ENCODE measurements at places on chromosomes 2 and 18.

GRCh38 chr18:59744271-59744721 is 47.1 kb upstream of the CCBE1 start:
- DNase-seq: no peak

GRCh38 chr18:7038330-7038851 is 79.2 kb downstream of the LAMA1 start:
- DNase-seq: no peak

DNA sequence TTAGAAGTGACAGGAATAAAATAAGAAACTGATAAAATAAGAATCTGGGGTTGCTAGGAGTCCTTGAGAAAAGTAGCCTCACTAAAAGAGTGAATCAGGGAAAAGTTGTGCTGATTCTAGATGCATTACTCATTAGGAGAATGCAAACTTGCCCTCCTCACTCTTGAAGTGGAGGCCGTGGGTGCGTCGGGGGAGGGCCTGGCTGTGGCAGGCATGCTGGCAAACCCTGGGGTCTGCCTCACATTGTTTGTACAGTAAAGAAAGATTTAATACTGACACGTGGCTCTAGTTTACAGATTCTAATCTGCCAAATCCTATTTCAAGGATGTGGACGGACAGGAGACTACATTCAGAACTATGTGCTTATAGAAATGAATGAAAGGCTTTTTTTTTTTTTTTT is 41.9 kb downstream of the TANC1 start:
- no peak for DNase-seq

GRCh38 chr18:36309436-36310391 is 12.2 kb downstream of the FHOD3 start:
- no peak for DNase-seq

- DNase-seq: no peak
Observed at GRCh38 chr2:53202063-53202462, 565.5 kb upstream of the CHAC2 start.

- no peak for DNase-seq
Observed at GRCh38 chr2:98448441-98449145, 3.9 kb downstream of the INPP4A start.

GRCh38 chr2:29068513-29068912 is 5.8 kb downstream of the PCARE start:
- DNase-seq: no peak

- DNase-seq: no peak
Observed at GRCh38 chr18:60892441-60892840, 440.8 kb upstream of the CDH20 start.

DNA sequence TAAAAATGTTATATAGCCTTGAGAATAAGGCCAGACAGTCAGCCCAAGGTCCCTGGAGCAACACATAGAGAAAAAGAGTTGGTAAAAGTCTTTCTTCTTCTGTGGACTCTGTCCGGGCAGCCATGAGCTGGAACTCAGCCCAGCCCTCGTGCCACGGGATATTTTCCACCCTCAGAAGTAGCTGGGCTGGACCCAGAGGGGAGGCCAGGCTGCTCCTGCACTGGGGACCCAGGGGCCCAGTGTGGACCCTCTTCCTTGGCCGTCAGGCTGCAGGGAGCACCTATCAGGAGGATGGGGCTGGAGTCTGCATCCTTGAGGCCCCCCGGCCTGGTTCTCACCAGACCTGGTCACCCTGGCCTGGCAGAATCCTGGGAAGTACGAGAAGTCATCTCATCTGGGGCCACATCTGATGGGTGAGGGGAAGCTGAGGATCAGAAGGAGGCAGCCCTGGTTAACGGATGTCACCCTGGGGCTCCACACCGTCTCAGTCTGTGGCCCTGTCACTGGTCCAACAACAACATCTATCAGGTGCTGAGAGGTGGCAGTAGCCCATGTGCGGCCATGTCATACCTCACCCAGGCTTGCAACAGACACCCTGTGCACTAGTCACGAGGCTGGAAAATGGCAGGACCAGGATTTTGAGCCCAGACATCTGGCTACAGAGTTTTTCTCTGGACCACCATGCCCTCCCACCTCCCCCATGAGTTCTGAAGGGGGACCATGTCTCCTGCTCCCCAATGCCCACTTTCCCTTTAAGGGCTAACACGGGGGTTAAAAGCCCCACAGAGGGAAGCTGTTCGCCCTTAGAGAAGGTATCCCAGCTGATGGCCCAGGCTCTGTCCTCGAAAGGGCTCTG is 33.0 kb downstream of the SDC1 start:
- no peak for DNase-seq

GRCh38 chr18:11034884-11035283 is 114.5 kb downstream of the PIEZO2 start:
- DNase-seq: no peak

DNA sequence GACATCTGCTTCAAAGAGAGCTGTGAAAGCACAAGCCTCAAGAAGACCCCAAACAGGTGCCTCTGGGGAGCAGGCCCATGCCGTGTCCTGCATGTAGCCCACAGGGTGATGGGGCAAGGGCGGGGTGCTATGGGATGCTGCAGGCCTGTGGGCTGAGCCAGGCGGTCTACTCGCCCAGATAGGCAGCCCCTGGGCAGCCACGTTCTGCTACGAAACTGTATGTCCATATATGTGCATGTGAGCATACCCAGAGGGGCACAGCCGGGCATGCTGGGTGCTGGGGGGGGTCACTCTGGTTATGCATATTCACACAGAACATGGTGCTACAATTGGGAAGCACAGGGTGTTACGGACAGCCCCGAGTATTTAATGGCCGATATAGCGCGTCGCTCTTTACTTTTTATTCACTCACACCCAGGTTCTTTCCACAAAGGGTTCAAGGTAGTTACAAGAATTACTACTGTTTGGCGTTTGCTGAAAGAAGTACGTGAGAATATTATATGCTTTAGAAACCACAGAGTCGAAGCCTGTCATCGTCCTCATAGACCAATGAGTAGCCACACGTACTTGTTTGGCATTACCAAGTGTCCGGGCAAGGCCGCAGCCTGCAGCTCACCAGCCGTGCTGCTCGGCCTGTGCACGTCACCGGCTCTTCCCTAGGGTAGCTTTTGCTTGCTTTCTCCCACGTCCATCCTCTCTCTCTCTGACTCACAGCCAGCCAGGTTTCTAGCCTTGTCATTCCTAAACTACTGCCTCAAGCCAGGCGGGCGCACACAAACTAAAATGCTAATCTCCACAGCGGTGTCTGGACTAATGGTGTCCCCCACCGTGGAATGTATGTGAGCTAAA is 14.4 kb downstream of the MTERF4 start:
- DNase-seq: no peak

GRCh38 chr2:236204953-236205352 is 36.8 kb upstream of the GBX2 start:
- DNase-seq: no peak

DNA sequence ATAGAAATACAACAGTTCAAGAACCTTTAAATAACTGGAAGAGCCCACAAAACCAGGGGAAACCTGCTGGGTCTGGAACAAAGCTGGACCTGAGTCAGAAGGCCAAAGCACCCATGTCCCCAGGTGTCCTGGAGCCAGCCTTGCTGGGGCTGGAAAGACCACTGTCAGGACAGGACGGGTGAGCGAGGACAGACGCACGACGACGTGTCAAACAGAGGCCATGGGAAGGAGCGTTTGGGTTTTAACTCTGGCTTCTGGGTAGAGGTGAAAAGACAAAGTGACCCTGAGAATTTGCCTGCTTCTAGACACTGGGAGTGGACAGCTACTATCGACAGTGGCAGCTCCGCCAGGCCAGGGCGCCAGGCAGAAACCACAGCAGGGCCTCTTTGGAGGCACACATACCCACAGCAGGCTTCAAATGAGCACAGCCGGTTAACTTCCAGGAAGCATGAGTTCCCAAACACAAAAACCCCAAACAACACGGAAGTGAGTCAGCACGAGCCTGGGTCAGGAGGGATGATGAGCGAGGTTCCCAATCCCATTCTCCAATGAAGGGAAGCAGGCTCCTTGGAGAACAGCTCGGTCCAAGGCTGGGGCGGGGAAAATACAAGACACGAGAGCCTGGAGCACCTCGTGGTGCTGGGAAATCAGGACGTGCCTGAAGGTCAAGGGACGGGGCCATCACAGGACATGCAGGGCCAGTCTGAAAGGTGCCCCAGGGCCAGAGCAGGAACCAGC is 208.0 kb downstream of the TWIST2 start:
- no peak for DNase-seq

GRCh38 chr2:150271952-150272802 is 215.3 kb downstream of the RND3 start:
- no peak for DNase-seq

DNA sequence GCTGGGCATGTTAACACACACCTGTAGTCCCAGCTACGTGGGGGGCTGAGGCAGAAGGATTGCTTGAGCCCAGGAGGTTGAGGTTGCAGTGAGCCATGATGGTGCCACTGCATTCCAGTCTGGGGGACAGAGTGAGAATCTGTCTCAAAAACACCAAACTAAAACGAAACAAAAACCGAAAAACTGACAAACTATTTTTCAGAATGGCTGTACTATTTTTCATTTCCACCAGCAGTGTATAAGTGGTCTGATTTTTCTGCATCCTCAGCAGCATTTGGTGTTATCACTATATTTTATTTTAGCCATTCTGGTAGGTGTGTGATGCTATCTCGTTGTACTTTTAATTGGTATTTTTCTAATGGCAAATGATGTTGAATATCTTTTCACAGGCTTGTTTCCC is 95.2 kb downstream of the PDCL3 start:
- no peak for DNase-seq

GRCh38 chr2:102063941-102064678 is 72.3 kb downstream of the IL1R2 start:
- no peak for DNase-seq

DNA sequence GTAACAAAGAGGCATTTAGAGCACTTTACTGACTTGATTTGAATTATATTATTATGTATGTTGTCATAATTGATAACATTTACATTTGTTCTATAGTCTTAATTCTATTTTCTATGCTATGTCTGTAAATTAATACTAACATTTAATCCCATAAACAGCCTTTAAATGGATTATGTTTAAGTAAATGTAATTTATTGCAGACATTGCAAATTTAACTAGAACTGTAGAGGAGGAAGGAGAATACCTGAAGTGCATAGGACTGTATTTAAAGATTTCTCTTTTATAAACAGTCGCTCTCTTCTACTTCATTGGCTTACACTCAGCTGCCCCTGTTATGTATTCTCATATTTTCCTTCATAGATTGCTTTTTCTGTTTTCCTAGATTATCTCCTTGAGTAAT is 92.4 kb downstream of the SPAG16 start:
- no peak for DNase-seq

- no peak for DNase-seq
Observed at GRCh38 chr18:9206421-9206820, 69.8 kb downstream of the ANKRD12 start.

GRCh38 chr2:224293976-224294375 is 107.9 kb downstream of the FAM124B start:
- DNase-seq: no peak

GRCh38 chr18:43161528-43161927 is 46.0 kb upstream of the RIT2 start:
- no peak for DNase-seq

- no peak for DNase-seq
Observed at GRCh38 chr18:75029481-75029880, 179.5 kb downstream of the PTGR3 start.

DNA sequence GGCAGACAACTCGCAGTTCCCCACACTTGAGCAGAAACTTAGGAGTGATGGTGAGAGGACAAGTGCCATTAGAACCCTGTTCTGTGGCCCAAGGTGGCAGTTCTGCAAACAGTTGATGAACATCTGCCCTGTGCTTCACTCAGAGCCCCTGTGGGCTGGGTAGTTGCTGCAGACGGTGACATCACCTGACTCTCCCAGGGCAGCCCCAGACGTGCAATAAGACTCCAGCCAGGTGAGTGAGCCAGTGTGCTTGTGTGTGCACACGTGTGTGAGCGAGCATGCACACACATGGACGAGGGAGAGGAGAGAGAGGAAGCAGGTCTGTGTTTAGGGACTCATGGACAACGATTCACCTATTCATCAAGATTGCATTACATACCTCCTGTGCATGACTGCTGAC is 136.0 kb upstream of the GLI2 start:
- DNase-seq: no peak

DNA sequence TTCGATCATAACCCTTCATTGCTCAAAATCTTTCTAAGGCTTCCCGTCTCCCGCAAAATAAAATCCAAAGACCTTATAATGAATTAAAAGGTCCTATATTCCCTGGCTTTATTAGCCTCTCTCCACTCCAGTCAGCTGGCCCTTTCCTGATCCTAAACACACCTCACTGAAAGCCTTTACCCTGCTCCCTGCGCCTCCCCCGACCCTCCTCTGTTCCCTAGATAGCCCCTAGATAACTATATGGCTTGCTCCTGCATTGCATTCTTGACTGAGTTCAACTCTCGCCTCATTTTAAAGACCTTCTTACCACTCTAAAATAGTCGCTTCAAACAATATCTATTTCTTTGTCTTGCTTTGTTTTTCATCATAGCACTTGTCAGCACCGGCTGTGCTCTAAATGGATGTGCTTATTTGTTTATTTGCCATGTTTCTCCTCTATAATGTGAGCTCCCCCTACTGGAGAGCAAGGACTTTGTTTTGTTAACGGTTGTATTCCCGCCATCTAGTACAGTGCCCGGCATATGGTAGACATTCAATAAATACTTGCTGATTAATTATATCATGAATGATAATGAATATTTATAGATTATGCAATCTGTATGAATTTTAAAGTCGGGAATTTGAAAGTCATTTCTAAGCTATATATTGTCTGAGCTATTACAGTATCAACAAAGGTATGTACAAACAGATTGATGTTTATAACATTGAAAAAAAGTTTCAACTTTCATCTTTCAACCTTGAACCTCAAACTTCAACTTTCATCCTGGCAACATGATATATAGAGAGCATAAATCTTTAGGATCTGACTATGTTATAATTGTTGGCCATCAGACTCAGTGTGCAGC is 32.4 kb upstream of the VIT start:
- DNase-seq: no peak

GRCh38 chr2:61770746-61771145 is 83.1 kb downstream of the FAM161A start:
- DNase-seq: no peak

DNA sequence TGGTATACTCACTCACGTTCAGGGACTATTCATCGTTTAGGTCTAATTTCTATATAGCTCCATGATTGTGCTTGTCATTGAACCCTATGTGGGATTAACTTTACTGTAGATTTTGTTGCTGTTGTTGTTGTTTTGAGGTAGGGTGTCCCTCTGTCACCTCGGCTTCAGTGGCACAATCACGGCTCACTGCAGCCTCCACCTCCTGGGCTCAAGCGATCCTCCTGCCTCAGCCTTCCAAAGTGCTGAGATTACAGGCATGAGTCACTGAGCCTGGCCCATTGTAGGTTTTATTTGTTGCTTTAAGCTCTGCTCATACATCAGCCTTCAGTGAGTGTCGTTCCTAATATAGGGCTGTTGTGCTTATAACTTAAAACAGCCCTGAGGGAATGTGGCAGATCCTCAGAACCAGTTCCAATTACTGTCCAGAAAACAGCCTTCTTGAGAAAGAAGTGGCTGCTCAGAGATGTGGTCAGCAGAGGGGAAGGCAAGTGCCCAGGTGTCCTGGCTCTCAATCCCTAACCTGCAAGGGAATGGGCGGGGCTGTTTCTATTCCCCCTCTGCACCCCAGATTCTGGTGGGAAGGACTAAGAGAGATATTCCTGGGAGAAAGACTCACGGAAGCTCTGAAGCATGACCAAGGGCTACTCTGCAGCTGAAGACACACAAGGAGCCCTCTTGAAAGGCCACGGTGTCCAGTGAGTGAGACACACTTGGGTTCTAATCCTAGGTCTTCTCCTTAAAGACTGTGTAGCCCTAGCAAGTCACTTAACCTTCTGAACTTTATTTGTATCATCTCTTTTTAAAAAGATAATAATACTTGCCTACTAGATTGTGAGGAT is 79.6 kb upstream of the LCLAT1 start:
- no peak for DNase-seq

- DNase-seq: no peak
Observed at GRCh38 chr18:35827275-35827902, 145.1 kb upstream of the RMP24 start.

Data from activated CD4-positive, alpha-beta T cell treated with anti-CD3 and anti-CD28 coated beads, Interleukin-2, amount 50 U/mL, for 1 hour (primary cell).